NCI-H1092 treated with DMSO at 0.1 percent for 48 hours (cell line): ENCODE measurements at places on chromosomes 2 and 18.

- DNase-seq = peak; percentile 2
Observed at GRCh38 chr2:237122214-237122666, 36.6 kb downstream of the COPS8 start.

GRCh38 chr18:5974696-5975095 is 79.4 kb upstream of the TMEM200C start:
- DNase-seq = no peak

DNA sequence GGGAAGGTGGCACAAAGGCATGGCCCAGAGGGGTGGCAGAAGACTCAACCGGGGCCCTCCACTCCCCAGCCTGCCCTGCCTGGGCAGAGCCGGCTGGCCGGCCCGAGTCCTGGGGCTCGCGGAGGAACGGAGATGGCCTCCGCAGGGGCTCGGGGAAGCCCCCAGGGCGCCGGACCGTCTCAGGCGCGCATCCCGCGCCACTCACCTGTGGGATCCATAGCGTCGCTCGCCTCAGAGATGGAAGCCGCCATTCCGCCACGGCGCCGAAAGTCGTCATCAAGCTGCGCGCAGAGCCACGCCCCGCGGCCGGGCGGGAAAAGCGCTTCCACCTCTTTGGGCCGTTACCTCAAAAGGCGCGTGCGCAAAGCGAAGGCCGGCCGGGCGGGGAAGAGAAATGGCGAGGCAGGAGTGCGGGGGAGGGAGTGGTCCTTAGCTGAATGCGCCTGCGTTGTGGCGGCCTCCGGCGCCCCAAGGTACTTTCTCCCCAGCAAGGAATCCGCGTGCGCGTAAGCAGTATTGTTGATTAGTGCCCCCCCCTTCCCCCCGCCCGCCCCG is at the start of gene SMPD4:
TSS of gene SMPD4 (minus strand) at position 278 of the 555 bp plus-strand sequence. CDS start 5,010 bp downstream, outside the sequence.
- peak; percentile 88 for DNase-seq

- DNase-seq = no peak
Observed at GRCh38 chr18:76767954-76768353, 54.4 kb upstream of the ZNF236 start.

GRCh38 chr2:120461546-120462537 is 115.9 kb downstream of the INHBB start:
- no peak for DNase-seq

DNA sequence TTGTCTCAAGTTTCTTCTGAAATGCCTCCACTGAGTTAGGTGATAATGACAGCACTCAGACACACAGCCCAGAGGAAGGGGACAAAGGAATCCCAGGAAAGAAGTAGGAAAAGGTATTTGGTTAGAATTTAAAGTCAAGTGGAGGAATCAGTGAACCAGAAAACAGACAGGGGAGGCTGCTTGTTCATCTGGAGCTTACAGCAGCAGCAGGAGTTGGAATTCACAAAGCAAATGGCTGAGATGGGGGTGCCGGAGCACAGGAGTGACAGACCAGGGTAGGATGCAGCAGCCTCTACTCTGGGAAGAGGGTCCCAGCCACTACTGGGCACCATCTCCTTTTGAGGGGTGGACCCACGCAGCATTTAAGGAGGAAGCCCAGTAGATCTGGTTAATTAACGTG is 104.8 kb downstream of the ST6GAL2 start:
- no peak for DNase-seq

DNA sequence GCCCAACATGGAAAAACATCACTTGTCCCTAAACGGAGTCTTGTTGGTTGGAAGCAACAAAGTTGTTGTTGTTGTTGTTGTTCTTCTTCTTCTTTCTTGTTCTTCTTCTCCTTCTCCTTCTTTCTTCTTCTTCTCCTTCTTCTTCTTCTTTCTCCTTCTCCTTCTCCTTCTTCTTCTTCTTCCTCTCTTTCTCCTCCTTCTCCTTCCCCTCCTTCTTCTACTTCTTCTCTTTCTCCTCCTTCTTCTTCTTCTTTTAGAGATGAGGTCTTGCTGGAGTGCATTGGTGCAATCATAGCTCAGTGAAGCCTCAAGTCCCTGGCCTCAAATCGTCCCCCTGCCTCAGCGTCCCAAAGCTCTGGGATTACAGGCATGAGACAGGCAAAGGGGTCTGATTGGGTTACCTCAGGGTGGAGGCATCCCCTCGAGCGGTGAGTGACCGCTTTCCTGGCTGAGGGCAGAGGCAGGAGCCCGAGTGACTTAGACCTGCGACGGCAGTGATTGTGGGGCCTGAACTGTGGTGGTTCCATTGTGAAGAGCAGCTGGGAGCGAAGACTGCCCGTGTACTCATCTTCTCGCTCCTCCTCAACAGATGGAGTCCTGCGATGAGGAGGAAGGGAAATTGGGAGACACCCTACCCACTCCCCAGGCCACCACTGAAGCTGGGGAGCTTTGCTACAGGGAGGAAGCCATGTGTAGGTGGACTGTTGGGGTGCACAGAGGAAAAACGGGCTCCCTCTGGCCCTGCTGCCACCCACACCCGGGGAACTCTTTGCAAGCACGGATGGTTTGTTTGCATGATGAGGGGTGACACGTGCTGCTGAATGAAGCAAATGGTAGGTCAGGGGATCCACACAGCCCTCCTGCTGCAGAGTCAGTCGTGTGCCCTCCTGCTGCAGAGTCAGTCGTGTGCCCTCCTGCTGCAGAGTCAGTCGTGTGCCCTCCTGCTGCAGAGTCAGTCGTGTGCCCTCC is 7.0 kb upstream of the PER2 start:
- no peak for DNase-seq

GRCh38 chr2:45769056-45769455 is 117.6 kb downstream of the PRKCE start:
- DNase-seq = no peak

DNA sequence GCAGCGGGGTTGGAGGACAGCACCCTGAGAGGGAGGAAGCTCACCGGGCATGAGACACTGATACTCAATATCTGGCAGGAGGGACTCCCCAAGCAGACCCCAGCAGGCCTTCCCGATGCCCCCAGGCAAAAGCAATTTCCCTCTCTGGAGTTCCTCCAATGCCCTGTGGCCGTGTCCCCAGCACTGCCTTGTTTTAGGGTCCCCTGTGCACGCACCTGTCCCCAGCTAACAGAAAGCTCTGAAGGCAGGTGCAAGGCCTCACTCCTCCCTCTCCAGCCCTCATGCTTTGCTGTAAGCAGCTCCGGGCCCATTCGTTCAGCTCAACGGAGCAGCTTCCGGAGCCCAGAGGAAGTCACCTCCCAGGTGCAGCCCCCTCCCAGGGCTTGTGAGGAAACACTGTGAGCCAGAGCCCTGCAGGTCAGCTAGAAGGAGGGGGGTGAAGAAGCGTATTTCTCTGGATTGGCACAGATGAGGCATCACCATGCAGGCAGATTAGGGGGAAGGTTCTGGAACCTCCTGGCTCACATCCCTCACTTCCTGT is 50.3 kb upstream of the ID2 start:
- no peak for DNase-seq

DNA sequence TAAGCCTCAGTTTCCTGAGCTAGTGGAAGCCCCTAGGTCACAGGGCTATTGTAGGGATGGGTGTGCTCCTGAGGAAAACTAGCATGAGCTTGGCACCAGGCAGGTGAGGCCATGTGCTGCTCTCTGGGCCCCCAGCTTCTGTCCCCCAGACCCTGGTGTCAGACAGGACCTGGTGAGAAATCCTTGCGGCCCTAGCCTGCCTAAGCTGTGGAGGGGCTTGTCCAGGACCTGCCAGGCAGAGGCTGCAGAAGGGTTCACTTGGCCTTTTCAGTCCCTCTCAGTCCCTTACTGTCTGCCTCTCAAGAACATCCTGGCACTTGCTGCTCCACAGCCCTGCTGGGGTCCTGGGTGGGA is 58.4 kb downstream of the ZFP36L2 start:
- DNase-seq = no peak

DNA sequence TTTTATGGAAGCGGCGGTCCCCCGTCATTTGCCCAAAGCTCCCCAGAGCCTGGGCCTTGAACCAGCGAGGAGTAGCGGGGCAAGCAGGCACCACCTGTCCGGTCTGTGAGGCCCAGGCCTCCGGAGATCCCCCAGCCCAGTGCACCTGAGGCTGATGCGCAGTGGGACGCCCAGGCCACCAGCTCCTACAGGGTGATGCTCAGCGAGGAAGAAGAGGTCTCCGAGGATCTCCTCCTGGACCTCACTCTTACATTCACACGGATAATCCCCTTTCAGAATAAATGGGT is 220.2 kb downstream of the NDUFA10 start:
- no peak for DNase-seq

GRCh38 chr2:30115141-30115980 is 31.4 kb upstream of the YPEL5 start:
- DNase-seq = peak; percentile 38

- no peak for DNase-seq
Observed at GRCh38 chr2:161424394-161424769, 8.3 kb downstream of the TBR1 start.

GRCh38 chr2:129821445-129821844 is 158.0 kb upstream of the RAB6C start:
- DNase-seq = no peak

GRCh38 chr2:86211033-86211795 is 12.0 kb downstream of the MRPL35 start:
- DNase-seq = no peak

DNA sequence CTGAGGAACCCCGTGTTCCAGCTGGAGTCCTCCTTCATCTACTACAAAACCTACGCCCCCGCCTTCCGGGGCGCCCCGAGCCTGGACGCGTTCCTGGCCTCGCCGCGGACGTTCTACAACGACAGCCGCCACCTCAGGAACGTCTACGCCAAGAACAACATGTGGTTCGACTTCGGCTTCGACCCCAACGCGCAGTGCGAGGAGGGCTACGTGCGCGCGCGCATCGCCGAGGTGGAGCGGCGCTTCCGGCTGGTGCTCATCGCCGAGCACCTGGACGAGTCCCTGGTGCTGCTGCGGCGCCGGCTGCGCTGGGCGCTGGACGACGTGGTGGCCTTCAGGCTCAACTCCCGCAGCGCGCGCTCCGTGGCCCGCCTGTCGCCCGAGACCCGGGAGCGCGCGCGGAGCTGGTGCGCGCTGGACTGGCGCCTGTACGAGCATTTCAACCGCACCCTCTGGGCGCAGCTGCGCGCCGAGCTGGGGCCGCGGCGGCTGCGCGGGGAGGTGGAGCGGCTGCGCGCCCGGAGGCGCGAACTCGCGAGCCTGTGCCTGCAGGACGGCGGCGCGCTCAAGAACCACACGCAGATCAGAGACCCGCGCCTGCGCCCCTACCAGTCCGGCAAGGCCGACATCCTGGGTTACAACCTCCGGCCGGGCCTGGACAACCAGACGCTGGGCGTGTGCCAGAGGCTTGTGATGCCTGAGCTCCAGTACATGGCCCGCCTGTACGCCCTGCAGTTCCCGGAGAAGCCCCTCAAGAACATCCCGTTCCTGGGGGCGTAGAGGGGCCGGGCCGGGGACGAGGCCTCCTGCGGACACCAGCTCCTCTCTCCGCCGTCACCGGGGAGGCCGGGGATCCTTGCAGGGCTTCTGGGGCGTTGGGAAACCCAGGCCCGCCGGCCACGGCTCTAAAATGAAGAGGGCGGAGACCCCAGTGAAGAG is 5.3 kb upstream of the NEU4 start:
- peak; percentile 38 for DNase-seq

DNA sequence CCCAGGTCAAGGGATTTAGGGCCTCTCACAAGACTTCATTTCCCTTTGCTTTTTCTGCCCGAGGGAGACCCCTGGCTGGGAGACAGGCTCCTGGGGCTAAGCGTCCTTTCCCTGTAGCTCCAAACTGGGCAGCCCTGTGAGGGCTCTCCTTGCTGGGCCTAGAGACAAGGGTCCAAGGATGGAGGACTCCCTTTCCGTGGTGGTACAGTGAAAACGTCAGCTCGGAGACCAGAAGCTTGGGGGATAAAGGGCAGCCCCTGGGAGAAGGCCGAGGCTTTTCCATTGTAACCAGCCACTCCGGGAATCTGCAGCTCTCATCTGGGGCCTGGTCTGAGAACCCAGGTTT is 2.3 kb downstream of the SIX2 start:
- DNase-seq = no peak

DNA sequence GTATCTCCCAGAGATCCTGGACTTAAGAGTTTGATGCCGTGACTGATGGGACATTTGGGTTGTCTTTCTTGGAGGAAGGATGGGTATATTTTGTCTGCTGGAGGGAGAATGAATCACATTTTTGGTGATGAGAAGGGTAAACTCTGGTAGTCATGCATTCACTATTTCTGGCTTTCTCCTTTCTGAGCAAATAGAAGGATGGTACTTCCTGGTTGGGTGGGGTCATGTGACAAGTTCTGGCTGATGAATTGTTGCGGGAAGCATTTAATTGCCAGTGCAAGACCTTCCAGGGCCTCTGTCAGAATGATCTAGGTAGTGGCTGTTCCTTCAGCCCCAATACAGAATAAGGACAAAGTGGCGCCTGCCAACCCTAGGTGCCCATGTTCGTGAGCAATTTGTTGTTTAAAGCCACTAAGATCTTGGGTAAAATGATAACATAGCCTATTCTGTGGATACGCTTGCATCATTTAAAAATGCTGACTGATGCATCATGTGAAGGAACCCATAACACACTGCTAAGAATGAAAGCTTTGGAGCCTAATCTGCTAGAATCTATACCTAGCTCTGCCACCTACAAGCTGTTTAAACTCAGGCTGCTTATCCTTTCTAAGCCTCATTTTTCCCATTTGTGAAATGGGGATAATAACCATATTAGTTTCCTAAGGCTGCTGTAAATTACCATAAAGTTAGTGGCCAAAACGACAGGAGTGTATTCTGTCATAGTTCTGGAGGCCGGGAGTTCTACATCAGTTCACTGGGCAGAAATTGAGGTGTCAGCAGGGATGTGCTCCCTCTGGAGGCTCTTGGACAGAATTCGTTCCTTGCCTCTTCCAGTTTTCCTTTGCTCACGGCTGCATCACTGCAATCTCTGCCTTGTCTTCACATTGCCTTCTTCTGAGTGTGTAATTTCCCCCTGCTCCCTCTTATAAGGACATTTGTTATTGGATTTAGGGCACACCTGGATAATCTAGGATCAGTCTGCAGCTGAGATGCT is 281.3 kb downstream of the AGPS start:
- no peak for DNase-seq

DNA sequence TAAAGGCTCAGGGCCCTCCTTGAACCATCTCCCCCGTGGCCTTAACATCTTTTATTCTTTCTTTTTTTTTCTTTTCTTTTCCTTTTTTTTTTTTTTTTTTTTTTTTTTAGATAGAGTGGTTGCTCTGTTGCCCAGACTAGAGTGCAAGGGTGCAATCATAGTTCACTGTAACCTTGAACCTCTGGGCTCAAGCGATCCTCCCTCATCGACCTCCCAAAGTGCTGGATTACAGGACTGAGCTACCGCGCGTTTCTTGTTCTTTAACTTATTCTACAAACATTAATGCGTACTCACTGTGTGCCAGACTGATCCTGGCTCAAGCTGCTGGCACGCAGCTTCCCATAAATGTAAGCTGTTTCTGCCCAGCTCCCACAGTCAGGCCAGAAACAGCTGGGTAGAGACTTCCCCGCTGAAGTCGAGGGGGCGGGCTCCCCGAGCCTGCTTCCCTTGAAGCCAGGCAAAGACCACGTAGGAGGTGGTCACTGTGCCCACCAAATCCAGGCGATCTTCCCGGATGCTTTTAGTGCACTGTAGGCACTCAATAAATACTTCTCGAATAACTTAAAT is 29.2 kb upstream of the ATP6V1B1 start:
- no peak for DNase-seq
